ENCODE measurements at places on chromosomes 11 and 22.

DNA sequence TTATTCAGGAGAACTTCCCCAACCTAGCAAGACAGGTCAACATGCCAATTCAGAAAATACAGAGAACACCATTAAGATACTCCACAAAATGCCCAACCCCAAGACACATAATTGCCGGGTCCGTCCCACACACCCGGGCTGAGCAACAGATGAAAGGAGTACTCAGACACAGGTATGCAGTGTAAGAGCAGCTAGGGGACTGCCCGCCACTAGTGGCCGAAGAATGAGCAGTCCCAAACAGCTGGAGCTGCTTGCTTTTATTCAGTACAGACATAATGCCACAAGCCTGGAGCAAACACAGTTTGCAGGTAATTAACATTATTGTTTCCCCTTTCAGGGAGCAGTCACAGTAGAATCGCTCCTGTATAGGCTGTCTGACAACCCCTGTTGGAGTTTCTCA is 364.6 kb downstream of the LUZP2 start:
- DNase-seq, result no peak

GRCh38 chr11:693415-693831 is 1.6 kb downstream of the DEAF1 start:
- DNase-seq, result no peak

GRCh38 chr22:20437613-20438426 is at the start of gene SCARF2:
Gene SCARF2 (minus strand): TSS chr22:20437825. CDS start chr22:20437754, 71 bp downstream.
- DNase-seq, result no peak

- DNase-seq, result no peak
Measured at GRCh38 chr11:110529043-110529442, 99.3 kb downstream of the FDX1 start.

DNA sequence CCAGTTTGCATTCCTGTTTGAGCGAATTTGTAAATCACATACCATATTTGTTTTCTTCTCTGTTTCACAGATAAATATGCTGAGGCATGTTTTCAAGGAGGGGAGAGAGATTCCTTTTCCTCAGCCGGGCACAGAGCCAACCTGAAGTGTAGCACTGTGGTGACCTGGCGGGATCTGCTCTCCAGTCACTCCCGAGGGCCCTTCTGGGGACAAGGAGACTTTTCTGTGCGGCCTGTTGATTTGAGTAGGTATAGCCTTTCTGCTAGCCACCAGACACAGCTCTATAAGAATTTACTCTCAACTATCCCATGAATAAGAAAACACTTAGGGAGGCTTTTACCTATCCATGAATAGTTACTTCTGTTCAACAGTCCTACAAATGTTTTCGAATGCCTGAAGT is 63.5 kb upstream of the FDX1 start:
- DNase-seq, result no peak

DNA sequence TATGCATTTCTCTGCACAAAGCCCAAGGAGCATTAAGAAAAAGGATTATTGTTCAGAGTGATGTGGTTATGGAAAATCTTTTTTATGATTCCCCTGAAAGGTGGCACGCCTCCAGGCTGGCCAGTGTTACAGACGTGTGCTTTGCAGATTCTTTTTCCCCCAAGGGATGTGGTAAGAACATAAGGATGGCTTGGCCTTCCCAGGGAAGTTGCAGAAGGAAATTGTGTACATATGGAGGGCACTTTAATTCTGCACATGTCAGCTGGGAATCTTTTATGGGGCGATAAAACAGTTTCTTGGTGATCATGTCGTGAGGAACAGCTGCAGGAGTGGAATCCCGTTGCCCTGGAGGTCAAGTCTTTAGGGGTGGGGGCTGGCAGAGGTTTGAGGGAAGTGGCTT is 9.7 kb downstream of the SMARCB1 start:
- DNase-seq, result no peak

- no peak for DNase-seq
Measured at GRCh38 chr11:117419482-117420142, 92.0 kb downstream of the CEP164 start.

DNA sequence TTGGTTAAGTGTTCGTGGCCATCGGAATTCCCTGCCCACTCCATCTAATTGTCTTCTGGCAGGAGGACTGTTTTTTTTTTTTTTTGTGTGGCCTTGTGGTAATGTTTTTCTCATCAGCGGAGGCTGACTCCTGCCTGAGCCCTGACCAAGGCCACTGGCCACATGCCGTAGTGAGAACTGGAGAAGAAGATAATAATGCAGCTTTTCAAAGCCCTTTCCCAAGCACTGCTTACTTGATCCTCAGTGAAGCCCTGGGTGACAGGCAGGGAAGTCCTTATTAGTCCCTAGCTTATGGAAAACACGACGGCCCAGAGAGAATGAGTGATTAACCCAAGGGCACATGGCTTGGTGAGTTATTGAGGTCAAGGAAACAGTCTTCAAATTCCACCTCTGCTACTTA is 71.2 kb downstream of the ADM start:
- DNase-seq, result no peak

GRCh38 chr11:76835928-76836612 is 24.6 kb upstream of the ACER3 start:
- no peak for DNase-seq

DNA sequence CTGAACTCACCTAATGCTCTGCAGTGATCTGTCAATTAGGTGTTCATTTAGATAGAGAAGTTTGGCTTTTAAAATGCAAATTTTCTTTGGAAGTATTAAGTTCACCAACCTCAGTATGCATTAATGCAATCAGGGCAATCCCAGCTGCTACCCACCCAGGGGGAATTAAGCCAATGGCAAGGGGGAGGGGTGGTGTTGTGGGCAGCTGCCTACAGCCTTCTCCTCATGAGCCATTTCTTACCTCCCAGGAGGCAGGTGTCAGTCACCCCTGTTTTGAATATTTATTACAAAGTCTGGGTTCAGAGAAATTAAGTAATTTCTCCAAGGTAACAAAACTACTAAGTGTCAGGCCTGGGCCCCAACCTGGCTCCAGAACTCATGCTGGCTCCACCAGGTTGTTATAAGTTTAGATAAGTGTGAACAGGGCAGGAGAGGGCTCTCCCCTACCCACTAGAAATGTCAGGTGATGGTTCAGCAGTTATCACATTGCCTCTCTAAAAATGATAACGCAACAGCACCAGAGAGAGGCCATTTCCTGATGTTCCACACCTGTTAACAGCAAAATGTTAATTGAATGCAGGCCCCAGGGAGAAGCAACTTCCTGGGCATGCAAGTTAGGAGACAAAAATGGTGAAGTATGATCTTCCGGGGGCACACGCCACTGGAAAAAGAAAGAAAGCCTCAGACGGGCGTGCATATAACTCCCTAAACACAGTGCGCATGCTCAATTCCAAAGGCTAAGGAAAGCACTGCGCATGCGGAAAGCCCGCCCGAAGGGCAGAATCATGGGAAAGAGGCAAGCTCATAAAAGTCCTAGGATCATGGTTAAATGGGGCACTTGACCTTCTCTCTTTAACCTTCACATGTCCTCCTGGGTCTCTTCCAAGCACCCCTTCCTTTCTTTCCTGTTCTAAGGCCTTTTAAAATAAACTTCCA is 35.4 kb upstream of the GNAZ start:
- no peak for DNase-seq

- DNase-seq, result no peak
Measured at GRCh38 chr11:114478768-114479167, 39.5 kb downstream of the REXO2 start.

GRCh38 chr22:30864441-30865420 is 103.8 kb downstream of the MORC2 start:
- DNase-seq, result no peak

GRCh38 chr11:17553249-17553546 is 6.1 kb downstream of the OTOG start:
- DNase-seq, result no peak

GRCh38 chr11:58433638-58434203 is 5.8 kb upstream of the OR5B2 start:
- no peak for DNase-seq

DNA sequence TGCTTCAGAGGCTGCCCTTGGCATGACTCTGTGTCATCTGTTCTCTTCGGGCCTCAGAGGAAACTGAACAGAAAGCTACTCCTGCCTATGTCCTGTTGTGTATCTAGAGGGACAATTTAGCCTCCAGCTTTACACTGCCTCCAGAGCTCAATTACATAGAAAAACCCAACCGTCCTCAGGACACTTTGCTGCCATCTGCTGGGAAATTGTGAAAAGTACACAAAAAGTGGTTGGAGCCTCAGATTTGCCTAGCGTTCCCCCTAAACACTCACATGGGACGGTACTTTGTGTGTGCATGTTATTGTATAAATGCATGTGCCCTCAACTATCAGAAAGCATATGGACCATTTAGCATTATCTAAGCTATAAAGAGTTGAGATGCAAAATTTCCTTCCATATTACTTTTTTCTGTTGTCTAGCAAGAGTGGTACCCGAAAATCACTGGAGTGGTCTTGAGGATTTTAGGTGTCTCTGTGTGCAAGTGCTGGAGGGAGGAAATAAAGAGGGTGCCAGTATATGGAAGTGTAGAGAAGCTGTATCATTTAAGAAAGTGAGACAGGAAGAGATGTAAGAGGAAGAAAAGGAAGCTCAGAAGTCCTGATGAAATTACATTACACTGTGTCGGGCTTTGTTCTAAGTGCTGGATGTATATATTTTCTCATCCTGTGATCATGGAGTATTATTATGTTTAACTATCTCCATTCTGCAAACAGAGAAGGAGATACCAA is 8.7 kb upstream of the MS4A4E start:
- no peak for DNase-seq

- no peak for DNase-seq
Measured at GRCh38 chr11:17752144-17752543, 17.6 kb downstream of the KCNC1 start.

GRCh38 chr11:73267122-73267846 is 4.9 kb upstream of the P2RY6 start:
- DNase-seq, result peak; percentile 9

- DNase-seq, result peak; percentile 76
Measured at GRCh38 chr11:18243783-18244362, 4.6 kb downstream of the SAA2 start.

- no peak for DNase-seq
Measured at GRCh38 chr11:69820441-69820840, 1.2 kb upstream of the FGF3 start.

- DNase-seq, result no peak
Measured at GRCh38 chr11:114076921-114077331, 17.4 kb downstream of the ZBTB16 start.

DNA sequence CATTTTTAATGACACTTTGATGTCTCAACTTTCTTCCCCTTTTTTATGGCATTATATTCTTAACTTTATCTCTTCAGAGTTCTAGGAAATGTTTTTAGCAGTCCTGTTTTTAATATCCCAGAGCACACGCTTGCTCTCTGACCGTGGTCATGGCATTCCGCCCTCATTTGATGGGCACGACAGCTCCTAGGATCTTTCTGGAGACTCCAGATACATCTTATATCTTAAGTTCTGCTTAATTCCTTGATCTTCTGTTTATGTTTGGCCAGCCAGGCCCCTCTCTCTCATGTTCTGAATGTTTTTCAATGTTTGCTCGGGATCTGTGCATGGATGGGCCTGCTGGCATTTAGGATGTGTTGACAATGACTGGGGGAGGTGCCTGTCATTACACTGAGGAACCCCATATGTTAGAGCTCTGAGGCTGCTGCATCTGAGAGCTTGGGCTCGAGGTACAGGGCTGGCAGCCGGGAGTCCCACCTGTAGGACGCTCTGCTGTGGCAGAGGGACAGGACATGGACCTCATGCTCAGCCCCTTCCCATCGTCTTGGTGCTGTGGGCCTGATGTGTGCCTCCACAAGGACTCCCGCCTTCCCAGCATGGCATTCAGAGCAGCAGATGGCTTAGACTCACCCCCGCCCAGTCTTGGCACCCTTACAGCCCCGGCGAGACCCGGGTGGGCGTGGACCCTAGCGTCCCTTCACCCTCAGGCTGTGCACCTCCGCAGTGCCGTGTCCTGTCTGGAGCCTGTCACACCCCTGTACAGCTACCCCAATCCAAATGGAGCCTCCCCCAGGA is 75.0 kb downstream of the CDKN1C start:
- DNase-seq, result no peak
